COLO829 (cell line): ENCODE measurements at places on chromosomes 7 and 10.

DNA sequence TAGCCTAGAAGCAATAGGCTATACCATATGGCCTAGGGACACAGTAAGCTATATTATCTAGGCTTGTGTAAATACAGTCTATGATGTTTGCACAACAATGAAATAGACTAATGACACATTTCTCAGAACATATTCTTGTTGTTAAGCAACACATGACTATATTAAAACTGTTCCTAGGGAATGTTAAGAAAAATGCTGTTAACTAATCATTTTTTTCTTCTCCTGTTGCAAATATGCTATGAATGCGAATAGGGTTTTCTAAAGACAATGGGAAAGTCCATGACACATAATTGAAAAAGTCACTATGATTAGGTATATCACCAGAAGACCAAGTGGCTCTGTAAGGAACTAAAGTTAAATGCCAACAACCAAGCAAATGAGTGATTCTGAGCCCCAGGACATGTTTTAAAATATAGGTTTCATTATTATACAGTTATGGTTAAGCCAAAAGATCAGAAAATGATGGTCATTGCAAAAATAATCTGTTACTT lies 454.0 kb upstream of the SORCS1 start:
- DNase-seq = no peak

DNA sequence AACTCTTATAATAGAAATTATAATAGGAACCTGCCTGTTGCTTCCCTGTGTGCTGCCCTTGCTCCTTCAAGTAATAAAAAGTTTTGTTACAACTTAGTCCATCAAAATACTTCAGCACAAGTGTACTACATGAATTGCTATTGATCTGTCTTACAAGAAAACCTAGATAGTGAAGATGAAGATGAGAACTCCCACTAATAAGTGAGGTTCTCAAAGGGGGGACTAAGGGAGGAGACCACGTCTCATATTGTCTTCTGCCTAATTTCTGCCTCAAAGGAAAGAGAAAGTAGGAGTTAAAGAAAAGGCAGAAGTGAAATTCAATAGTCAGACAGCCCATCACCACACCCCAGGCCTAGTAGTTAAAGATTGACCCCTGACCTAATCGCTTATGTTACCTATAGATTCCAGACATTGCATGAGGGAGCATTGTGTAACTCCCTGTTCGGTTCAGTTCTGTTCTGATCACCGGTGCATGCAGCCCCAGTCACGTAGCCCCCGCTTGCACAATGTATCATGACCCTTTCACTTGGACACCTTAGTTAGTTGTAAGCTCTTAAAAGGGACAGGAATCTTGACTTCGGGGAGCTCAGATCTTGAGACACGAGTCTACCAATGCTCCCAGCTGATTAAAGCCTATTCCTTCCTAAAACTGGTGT lies 18.2 kb upstream of the CHST3 start:
- DNase-seq = no peak

- DNase-seq = peak; percentile 38
These were observed 42.6 kb upstream of the CC2D2B start for GRCh38 chr10:95864906-95865813.

DNA sequence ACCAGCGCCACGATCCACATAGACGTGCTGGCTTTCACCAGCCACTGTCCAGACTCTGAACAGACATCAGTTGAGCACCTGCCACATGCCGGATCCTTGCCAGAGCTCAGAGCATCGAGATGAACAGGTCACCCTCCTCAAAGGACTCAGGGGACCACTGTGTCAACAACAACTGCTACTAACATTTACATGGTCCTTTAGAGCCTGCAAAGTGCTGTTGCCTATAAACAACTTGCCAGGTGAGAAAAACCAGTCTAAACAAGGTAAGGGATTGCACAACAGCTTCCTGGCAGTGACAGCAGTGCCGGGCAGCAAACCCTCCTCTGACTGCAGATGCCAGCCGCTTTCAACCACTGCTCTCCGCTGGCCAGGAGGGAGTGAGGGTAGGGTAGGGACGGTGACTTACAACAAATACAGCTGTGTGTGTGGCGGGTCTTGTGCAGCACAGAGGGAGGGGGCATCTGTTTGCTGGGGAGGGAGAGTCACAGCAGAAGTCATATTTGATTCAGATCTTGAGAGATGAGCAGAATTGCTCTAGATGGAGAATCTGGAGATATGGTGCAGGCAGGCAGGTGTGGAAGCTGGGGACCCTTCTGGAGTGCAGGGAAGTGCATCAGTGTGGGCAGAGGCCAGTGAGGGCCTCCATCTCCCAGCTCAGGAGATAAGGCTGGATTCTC lies 32.8 kb upstream of the RHEB start:
- DNase-seq = no peak

DNA sequence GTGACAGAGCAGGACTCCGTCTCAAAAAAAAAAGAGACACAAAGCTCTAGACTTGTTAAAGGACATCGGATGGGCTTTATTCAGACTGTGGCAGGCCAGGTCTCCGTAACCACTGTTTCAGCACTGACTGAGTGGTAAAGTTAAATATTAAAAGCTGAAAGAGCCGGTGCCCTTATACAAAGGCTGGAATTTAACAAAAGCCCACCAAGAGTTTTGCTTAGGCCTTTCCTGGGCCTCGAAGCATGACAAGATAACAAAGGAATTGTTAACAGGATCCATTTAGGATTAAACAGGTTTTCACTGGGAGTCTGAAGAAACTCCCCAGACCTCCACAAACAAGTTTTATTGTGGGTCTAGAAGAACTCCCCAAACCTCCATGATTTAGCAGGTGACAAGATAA lies 727.8 kb downstream of the TYW1 start:
- no peak for DNase-seq

DNA sequence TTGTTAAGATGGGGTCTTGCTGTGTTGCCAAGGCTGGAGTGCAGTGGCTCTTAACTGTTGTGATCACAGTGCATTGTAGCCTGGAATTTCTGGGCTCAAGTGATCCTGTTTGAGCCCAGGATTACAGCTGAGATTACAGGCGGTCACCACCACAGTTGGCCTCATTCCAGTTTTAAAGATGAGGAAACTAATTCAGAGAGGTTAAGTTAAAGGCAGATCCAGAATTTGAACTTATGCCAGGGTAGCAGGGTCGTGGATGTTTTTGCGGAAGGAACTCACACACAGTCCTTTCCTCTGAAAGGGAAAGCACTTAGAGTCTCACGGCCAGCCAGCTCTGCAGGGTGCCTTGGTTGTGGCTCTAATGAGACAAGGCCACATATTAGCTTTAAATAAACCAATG lies 84.7 kb downstream of the MMRN2 start:
- DNase-seq = no peak

- DNase-seq = no peak
These were observed 7.8 kb upstream of the HGF start for GRCh38 chr7:81777697-81778096.

DNA sequence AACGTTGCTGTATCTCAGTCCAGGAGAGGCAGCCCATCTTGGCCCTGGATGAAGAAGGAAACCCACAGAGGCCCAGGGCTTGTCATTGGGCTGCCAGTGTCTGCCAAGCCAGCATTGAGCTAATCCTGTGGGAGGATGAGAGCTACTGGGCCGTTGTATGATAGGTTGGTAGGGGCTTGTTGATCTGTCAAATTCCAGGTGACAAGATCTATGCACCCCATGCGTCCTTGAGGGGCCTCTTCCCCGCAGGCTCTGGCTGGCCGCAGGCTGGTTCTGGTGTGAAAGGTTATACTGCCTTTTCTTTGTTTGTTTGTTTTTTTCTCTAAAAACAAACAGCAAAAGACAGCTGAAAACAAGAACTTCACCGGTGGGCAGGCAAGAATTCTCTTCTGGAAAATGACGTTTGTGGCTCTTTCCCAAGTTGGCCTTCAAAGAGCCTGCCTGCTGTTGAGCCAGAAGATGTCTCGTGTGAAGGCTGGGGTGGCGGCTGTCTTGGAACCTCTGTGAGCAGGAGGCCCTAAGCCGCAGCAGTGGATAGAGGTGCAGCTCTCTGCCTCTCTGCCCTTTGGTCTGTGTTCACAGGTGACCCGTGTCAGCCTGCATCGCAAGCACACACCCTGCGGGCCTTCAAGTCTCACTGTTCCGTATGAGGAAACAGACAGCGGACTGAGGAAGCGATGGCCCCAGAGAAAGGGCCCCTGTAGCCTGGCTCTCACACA lies 23.3 kb downstream of the CYP17A1 start:
- no peak for DNase-seq

DNA sequence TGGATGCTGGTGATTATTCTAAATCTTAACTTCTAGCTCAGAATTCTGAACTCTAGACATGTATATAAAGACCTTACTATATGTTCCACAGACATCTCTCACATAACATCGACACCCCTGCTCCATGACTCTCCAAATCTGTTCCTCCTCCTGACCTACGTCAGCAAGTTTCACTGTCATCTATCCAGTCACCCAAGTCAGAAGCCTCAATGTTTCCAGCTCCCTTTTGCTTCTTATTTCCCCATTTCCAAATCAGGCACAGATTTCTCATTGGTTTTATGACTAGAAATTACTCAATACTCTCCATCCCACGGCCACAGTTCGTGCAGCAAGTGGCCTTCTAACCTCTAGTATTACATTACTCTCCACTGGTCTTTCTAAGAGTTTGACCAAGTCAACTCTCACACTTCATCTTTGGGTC lies 28.5 kb downstream of the EPC1 start:
- no peak for DNase-seq

- no peak for DNase-seq
These were observed at the start of gene RAPGEF5 for GRCh38 chr7:22356701-22357310. TSS of gene RAPGEF5 (minus strand) at chr7:22357154. CDS start at chr7:22357060, 94 bp downstream.

GRCh38 chr10:76035206-76036110 lies 604.0 kb downstream of the LRMDA start:
- no peak for DNase-seq
